Endothelial cell of umbilical vein (primary cell): ENCODE measurements at places on chromosomes 3 and 15. TPM values are rescaled to one million over a fixed set of nuclear protein-coding genes. Genes with fewer than 3 reads are reported as not detected.
A peak's percentile ranks its signal among the peaks of the same experiment; 100 is the strongest.

The MST1 gene
- 15.3 and 17.5 TPM in 2 replicates for polyA plus RNA-seq

The CMTM8 gene
- polyA plus RNA-seq: 11.8 and 11.9 TPM in 2 replicates

The STARD5 gene
- 3.0 and 4.1 TPM in 2 replicates for polyA plus RNA-seq

The LRRC31 gene
- not detected in 2 replicates for polyA plus RNA-seq

The GOLGA6D gene
- not detected in 2 replicates for polyA plus RNA-seq

The SLC9C1 gene
- not detected in 2 replicates for polyA plus RNA-seq

The ADPRH gene
- polyA plus RNA-seq: 3.3 and 3.5 TPM in 2 replicates

The GPR176 gene
- polyA plus RNA-seq: 68.7 and 85.3 TPM in 2 replicates

GRCh38 chr3:121963608-121964007, 58.4 kb downstream of the ILDR1 start:
- peaks cover 4% of the 10 kb centered on the region for H3K27me3 ChIP-seq
- DNase-seq: no peak
- H3K27ac ChIP-seq: no peak overlapping the region
- no peaks in the 10 kb centered on the region for H3K4me1 ChIP-seq
- no peak overlapping the region for H3K4me3 ChIP-seq

GRCh38 chr3:57726397-57726796, 29.7 kb upstream of the SLMAP start:
- H3K36me3 ChIP-seq: no peaks in the 10 kb centered on the region
- no peak for DNase-seq
- H3K27me3 ChIP-seq: no peaks in the 10 kb centered on the region
- no peak overlapping the region for H3K4me3 ChIP-seq

DNA sequence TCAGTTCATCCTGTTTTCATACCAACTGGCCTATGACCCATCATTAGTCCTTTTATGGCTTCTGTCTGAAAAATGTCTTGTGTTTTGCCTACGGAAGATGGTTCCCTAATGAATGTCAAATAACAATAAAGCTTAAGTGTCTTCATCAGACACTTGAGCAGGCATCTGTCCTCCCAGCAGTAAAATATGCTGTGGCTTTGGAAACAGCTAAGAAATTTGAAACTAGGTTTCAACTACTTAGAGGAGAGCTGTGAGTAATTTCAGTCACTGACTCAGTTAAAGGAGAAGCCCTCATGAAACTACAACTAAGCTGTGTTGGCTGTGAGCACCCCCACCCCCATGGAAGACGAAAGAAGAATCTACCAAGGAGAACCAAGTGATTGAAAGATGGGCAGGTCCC, 409.4 kb upstream of the PPP2R3A start:
- DNase-seq: no peak
- H3K36me3 ChIP-seq: no peaks in the 10 kb centered on the region
- no peak overlapping the region for H3K4me3 ChIP-seq
- H3K27me3 ChIP-seq: no peaks in the 10 kb centered on the region
- no peaks in the 10 kb centered on the region for H3K4me1 ChIP-seq
- H3K27ac ChIP-seq: no peak overlapping the region

DNA sequence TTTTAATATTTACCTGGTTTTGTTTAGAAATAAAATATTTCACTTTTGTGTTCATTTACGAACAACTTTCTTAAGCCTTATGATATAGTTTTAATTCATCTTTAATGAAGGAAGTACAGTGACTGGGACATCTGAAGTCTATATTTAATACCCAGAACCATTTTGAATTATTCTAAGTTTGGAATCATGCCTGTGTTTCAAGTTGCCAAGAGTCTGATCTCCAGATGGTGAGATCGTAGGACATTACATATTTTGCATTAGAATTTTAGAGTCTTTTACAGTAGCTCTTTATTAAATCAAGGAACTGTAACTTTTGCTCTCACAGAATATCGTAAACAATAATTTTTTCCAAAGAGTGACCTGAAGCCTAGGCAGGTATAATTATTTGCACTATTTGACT, 420.7 kb downstream of the SI start:
- H3K27me3 ChIP-seq: no peaks in the 10 kb centered on the region
- no peak for DNase-seq
- H3K4me3 ChIP-seq: no peak overlapping the region

GRCh38 chr3:66019896-66020295, 18.8 kb downstream of the MAGI1 start:
- no peak overlapping the region for H3K27ac ChIP-seq
- DNase-seq: no peak
- no peak overlapping the region for H3K4me3 ChIP-seq
- H3K4me1 ChIP-seq: no peaks in the 10 kb centered on the region
- no peaks in the 10 kb centered on the region for H3K27me3 ChIP-seq

- no peaks in the 10 kb centered on the region for H3K36me3 ChIP-seq
- no peaks in the 10 kb centered on the region for H3K27me3 ChIP-seq
- H3K4me1 ChIP-seq: no peaks in the 10 kb centered on the region
- no peak overlapping the region for H3K4me3 ChIP-seq
Measured at GRCh38 chr15:35857567-35858226, 311.7 kb upstream of the DPH6 start.

DNA sequence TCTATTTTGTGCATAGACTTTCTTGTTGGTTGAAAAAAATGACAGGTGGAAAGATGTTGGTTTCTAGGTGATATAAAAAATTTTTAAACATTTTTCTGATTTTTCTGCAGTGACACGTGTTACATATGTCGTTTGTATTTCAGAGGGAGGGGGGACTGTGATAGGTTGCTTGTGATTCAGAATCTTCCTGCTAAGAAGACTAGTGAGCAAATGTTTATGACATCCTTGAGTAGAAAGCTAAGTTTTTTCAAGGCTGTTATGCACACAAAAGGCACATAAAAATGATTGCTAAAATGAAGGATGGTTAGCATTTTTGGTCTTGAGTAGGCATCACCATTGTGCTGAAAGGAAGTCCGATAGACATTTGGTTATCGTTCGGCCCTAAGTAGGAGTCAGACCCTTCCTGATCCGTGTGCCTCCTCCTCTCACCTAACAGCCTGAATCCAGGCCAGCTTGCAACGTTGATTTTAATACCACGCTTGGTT, 1.5 kb downstream of the ZNF639 start:
- peaks cover 3% of the 10 kb centered on the region for H3K36me3 ChIP-seq
- H3K4me3 ChIP-seq: peak overlapping the region; percentile 87
- no peaks in the 10 kb centered on the region for H3K27me3 ChIP-seq
- H3K27ac ChIP-seq: peak overlapping the region; percentile 74
- DNase-seq: peak; percentile 57

GRCh38 chr3:128399221-128399915, 67.3 kb downstream of the DNAJB8 start:
- H3K4me1 ChIP-seq: peaks cover 6% of the 10 kb centered on the region
- no peak for DNase-seq
- H3K36me3 ChIP-seq: no peaks in the 10 kb centered on the region
- no peaks in the 10 kb centered on the region for H3K27me3 ChIP-seq

- no peak for DNase-seq
- H3K27me3 ChIP-seq: no peaks in the 10 kb centered on the region
- H3K27ac ChIP-seq: no peak overlapping the region
Measured at GRCh38 chr15:49094923-49095322, 48.7 kb upstream of the SECISBP2L start.

DNA sequence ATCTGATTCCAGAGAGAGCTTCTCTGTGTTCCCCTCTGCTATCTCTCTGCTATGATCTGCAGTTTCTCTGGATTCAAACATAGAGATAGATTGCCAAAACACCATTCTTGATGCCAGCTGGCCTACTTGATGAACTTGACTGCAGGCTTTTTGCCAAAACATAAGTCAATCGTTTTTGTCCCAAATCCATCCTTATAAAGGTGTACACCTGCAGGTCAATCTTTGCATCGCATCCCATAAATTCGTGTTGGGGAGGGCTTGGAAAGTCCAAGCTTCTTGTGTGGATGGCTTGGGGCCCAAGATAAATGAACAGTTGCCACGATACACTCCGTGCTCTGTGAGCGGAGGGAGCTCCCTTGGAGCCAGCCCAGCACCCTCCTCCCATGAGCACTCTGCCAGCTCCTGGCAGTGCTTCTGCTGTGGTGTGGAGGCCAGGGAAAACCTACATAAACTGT, 2.7 kb downstream of the CERS3 start:
- no peaks in the 10 kb centered on the region for H3K27me3 ChIP-seq
- H3K4me1 ChIP-seq: no peaks in the 10 kb centered on the region
- DNase-seq: no peak
- H3K27ac ChIP-seq: no peak overlapping the region

GRCh38 chr3:24521420-24522145, 26.9 kb upstream of the THRB start:
- peak; percentile 37 for DNase-seq
- peaks cover 9% of the 10 kb centered on the region for H3K4me1 ChIP-seq
- peak overlapping the region; percentile 43 for H3K4me3 ChIP-seq
- H3K27me3 ChIP-seq: peaks cover 6% of the 10 kb centered on the region
- H3K36me3 ChIP-seq: no peaks in the 10 kb centered on the region

DNA sequence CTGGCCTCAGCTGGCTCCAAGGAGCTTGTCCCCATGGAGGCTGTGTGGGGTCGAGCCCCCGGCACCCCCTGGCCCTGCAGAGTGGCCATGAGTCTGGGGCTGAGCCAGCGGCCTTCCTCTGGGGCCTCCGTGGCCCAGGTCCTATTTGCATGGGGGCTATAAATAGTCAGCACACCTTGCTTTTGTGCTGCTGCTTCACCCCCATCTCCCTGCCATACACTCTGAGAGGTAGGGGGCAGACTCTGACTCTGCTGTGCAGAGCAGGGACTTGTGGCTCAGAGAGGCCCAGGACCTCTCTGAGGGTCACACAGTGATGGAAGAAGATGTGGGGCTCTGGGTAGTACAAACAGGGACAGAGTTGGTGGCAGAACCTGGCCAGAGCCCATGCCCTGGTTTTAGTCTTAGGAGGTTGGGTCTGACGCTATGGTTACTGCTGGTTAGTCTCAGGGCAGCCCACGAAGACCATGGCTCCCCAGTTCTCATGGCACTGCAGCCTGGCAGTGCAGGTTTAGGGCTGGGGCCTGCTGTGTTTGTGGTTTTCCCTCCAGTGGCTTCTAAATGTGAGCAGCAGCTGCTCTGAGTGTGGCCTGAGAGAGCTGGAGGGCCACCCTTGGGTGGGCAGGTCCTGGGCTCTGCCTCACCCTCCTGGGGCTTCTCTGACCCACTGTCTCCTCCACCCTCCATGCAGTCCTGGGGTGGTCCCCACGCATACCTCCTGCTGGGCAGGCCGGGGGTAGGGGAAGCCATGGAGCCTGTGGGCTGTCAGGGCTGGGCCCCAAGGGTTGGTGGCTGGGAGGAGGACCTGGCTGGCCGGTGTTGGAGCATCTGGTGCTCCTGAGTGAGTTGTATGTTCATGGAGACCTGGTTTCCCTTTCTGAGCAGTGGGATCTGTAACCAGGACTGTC, 13.6 kb downstream of the PRKCD start:
- no peak overlapping the region for H3K27ac ChIP-seq
- H3K27me3 ChIP-seq: no peaks in the 10 kb centered on the region
- H3K36me3 ChIP-seq: peaks cover 5% of the 10 kb centered on the region
- H3K4me1 ChIP-seq: peaks cover 3% of the 10 kb centered on the region
- no peak overlapping the region for H3K4me3 ChIP-seq
- DNase-seq: no peak

GRCh38 chr3:30437171-30437601, 169.2 kb upstream of the TGFBR2 start:
- peaks cover 4% of the 10 kb centered on the region for H3K4me1 ChIP-seq
- no peaks in the 10 kb centered on the region for H3K36me3 ChIP-seq
- no peak overlapping the region for H3K27ac ChIP-seq
- no peaks in the 10 kb centered on the region for H3K27me3 ChIP-seq
- DNase-seq: no peak

DNA sequence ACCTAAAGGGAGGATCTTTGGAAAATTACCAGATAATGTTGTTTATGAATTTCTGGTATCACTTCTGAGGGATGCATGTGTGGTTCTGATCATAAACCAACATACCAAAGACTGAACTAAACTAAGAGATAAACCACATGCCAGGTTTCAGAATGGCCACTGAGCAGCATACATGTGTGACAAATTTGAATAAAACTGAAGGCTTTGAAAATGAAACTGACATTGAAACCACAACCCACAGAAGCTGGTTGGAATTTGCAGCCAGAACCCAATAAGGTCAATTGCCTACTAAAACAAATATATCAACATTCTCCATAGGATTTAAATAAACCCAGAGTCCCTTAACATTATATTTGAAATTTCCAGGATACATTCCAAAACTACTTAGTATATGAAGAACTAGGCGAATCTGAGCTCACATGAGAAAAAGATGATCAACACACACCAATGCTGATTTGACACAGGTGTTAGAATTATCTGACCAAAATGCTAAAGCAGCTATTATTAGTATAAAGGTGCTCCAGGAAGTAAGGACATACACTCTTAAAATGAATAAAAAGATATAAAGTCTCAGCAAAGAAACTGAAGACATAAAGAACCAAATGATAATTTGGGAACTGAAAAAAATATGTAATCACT, 125.0 kb downstream of the ZNF280D start:
- H3K36me3 ChIP-seq: no peaks in the 10 kb centered on the region
- no peak for DNase-seq
- H3K4me3 ChIP-seq: no peak overlapping the region
- no peaks in the 10 kb centered on the region for H3K4me1 ChIP-seq
- H3K27ac ChIP-seq: no peak overlapping the region

GRCh38 chr3:24503616-24504113, 9.0 kb upstream of the THRB start:
- no peak overlapping the region for H3K27ac ChIP-seq
- H3K4me3 ChIP-seq: no peak overlapping the region
- H3K36me3 ChIP-seq: no peaks in the 10 kb centered on the region
- no peaks in the 10 kb centered on the region for H3K4me1 ChIP-seq

DNA sequence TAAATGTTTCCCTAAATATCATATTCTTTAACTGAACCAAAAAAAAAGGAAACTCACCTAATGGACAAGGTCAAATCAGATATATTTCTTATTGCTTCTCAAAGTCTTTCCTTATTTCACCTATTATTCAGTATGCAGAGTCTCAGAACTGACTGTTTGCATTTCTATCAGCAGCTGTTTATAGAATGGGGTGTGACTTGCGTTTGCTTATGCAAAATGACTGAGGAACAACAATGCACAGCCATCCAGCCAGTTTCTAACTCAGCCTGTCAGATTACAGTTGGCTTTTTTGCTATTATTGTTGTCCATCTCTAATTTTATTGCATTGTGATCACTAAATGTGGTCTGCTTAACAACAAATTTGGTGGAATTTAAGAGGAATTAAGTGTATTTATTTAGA, 40.7 kb downstream of the RAB27A start:
- H3K4me1 ChIP-seq: no peaks in the 10 kb centered on the region
- no peak overlapping the region for H3K4me3 ChIP-seq
- H3K36me3 ChIP-seq: no peaks in the 10 kb centered on the region
- no peak overlapping the region for H3K27ac ChIP-seq
- no peaks in the 10 kb centered on the region for H3K27me3 ChIP-seq

DNA sequence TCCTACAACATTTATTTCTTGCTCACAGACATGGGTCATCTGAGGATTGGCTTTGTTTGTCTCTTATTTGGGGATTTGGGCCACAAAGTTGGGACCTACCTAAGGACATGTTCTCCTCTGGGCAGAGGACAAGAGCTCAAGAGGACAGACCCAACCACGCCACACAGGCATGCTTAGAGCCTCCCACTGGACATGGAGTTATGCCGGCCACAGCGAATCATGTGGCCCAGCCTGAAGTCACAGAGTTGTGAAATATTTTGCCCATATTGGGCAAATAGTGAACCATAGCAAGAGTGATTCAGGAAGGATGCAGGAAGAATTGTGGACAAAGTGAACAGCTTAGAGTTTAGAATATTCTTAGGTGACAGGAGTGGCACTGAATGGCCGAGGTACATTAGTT, 9.9 kb downstream of the TRAK1 start:
- H3K36me3 ChIP-seq: no peaks in the 10 kb centered on the region
- H3K27ac ChIP-seq: no peak overlapping the region
- no peaks in the 10 kb centered on the region for H3K27me3 ChIP-seq
- H3K4me3 ChIP-seq: no peak overlapping the region
- peak; percentile 28 for DNase-seq
- H3K4me1 ChIP-seq: peaks cover 39% of the 10 kb centered on the region
